ENCODE measurements at places on chromosomes 11 and 22.
A peak's percentile ranks its signal among the peaks of the same experiment; 100 is the strongest.

DNA sequence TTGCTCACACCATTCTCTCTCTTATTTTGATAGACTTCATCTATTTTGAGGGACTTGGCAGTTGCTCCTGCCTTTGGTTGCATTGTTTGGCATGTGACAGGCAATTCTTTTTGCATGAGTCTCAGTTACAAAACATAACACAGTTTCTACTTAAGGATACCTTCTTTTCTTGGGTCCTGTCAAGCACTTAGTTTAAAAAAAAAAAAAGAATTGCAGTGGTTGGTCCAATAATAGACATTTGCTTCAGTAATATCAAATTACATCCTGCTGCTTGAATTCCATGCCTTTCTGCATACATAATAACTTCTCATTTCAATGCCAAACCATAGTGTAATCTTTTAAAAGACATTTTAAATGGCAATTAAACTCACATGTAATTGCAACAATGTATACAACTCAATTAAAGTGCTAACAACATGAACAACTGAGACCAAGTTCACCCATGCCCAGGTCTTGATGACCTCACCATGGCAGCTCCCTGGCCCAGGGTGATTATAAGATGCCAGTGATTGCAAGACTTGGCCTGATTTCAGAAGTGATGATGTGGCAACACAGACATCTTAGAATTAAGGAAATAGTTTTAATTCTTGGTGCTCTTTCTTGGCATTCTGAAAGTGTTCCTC lies 32.2 kb upstream of the PLET1 start:
- peak; percentile 87 for DNase-seq

DNA sequence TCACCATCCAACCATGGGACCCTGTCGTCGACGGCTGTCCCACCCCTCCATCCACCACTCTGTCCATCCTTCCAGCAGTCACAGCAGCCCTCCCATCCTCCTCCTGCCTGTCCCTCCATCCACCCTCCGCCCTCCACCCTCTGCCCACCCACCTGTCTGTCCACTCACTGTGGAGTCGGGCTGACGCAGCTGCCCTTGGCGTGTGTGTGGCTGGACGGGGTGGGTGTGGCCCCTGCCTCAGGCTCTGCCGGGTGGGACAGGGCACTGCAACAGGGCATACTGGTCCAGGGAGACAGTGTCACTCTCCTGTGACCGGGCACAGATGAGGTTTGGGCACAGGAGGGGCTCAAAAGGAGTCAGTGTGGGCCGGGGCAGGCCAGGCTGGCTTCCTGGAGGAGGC lies 1.9 kb downstream of the PKP3 start:
- DNase-seq, result no peak

- DNase-seq, result no peak
Measured at GRCh38 chr11:7981619-7982157, 5.4 kb upstream of the EIF3F start.

DNA sequence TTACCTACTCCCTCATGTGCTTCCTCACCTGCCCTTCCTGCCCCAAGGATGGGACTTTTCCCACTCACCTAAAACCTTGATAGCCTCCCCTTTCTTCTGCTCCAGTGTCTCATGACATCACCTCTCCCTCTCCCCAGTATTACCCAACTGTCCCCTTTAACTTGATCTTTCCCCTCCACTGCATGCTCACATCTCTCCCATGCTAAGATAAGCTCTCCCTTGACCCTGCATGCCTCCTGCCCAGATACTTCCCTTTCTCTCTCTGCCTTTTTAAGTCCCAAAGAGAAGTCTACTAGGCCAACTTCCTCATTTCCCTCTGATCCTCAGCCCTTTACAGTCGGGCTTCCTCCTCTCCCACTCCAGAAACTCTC lies 14.8 kb downstream of the CD3E start:
- no peak for DNase-seq

DNA sequence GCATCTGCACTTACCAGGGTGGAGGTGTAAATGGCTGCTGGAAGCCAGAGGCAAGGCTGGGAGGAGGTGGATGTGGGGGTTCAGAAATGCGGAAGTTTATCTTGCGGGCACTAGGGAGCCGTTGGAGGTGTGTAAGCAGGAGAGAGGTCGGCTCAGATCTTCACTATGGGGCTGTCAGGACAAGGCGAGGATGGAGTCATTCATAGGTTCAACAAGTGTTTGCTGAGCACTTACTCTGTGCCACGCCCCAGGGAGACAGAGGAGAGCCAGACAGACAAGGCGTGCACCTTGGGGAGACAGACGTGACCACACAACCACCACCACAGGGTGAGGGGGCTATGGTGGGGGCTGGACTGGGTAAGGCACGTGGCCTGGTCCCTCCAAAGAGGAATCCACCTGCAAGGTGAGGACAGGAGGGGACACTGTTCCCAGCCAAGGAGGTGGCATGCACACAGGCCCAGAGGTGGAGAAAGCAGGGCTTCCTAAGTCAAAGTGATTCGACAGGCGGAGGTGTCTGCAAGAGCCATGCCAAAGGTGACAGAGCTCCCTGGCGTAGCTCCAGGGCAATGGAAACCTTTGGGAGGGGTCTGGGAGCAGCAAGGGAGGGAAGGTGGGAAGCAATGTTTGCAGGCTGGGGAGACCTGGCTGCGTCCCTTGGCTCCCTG lies 30.8 kb upstream of the TCF20 start:
- no peak for DNase-seq

DNA sequence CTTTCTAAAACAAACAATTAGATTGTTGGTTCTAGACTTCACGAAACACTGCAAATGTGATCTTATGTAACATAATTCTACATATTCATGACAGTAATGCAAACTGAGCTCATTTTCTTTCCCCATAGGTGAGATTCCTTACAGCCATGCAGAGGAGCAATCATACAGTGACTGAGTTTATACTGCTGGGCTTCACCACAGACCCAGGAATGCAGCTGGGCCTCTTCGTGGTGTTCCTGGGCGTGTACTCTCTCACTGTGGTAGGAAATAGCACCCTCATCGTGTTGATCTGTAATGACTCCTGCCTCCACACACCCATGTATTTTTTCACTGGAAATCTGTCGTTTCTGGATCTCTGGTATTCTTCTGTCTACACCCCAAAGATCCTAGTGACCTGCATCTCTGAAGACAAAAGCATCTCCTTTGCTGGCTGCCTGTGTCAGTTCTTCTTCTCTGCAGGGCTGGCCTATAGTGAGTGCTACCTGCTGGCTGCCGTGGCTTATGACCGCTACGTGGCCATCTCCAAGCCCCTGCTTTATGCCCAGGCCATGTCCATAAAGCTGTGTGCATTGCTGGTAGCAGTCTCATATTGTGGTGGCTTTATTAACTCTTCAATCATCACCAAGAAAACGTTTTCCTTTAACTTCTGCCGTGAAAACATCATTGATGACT lies 1.5 kb downstream of the OR9G1 start:
- DNase-seq, result peak; percentile 30

GRCh38 chr22:40654522-40655167 lies 18.1 kb upstream of the MRTFA start:
- peak; percentile 27 for DNase-seq

DNA sequence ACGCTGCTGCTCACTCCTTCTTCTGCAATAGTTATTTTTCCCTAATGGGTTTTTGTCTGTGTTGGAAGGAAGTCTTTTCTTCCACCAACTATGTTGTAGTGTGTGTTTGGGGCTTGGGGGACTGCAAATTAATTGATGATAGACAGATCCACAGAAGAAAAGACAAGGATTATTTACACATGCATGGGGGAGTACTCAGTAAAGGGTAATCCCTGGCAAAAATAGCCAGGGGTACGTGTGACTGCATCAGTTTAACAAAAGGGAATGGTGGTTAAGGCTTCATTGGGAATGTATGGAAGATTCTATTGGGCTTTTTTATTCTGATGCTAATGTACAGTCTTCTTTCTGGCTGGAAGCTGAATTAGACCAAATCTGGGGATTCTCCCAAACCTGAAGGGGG lies 20.2 kb upstream of the FEZ1 start:
- DNase-seq, result no peak

DNA sequence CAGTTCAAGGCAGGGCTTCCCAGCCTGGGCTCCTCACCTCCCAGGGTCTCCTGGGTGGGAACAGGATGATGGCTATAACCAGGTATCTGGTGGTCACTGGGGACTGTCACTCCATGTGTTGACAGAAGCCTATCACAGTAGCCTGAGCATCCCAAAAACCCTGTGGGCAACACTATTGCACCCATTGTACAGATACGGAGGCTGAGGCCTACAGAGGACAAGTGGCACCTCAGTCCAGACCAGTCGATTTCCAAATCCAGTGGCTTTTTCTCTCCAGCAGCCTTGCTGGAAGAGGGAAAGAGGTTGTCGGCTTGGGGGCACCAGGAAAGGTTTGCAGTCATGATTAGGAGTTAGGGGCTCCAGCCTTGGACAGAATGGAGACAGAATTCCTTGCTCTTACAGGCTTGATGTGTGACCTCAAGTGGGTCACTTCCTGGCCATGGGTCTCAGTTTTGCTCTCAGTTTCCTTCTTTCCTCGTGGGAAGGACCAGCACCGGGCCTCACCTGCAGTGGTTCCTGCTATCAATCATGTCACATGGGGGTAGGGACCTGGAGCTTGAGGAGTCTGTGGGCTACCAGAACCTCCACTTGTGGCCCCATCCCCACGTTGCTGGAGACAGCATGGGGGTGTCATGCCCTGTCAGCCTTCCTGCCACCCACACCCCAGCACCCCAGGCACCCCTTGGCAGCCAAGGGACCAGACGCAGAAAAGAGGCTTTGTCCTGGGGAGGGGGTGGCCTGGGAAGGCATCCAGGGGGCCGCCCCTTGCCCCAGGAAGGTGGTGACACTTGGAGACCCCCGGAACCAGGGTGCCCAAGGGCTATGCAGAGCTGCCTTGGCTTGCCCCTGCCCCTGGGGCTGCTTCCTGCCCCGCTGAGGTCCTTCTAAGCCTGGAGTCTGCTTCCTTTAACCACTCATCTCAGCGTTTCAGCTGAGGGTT lies 2.1 kb downstream of the EMID1 start:
- DNase-seq, result no peak

DNA sequence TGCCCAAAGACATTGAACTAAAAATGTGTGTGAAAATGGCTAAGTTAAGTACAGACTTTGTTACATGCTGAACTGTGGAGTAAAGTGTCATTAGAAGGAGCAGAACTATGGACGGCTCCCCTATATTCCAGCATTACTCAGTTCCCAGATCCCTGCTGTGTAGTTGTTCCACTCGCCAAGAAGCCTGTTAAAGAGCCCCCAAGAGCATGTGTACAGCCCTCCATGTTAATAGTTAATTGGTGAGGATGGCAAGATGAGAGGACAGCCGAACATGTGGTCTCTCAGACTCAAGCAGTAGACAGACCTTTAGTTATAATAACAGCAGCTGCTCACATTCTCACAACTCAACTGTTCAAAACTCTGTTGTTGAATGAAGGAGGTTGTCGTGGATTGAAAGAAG lies 127.4 kb downstream of the ELP4 start:
- no peak for DNase-seq

GRCh38 chr11:73160005-73160760 lies 18.1 kb upstream of the FCHSD2 start:
- no peak for DNase-seq

- DNase-seq, result peak; percentile 81
Measured at GRCh38 chr11:10526974-10527918, 13.7 kb downstream of the RNF141 start.

DNA sequence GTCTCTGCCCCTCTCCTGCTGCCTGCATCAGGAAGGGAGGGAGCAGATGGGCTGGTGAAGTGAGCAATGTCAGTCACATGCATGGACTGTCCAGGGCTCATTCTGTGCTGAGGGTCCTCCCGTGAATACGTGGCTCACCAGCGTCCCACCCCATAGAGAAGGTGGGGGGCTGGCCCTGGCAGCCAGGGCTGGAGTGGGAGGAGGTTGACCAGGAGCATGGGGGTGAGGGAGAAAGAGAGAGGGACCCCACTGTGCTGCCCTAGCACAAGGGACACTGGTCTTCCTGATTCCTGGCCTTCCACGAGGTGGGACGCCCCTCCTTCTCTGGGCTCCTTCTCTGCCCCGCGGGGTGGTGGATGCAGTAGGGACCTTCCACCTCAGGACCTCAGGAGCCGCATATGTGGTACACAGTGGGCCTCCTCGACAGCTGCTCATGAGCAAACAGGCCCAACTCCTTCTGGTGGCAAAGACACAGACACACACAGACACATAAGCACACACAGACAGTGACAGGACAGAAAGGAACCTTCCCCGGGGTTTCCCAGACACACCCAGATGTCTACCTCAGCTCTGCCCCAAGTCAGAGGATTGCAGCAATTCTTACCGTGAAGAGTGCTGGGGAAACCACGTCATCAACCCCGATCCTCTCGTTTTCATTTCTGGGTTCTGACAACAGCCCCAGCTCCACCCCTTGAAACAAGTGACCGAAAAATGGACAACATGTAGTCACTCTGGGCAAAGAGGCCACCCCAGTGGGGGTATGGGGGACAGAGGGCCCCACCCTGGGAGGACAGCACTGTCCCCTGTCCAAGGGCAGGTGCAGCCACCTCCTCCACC lies 3.6 kb upstream of the APOBEC3A start:
- peak; percentile 6 for DNase-seq

All from PC-3 (cell line).